ENCODE measurements at places on chromosomes 1 and 21. TPM values are rescaled to one million over a fixed set of nuclear protein-coding genes. Genes with fewer than 3 reads are reported as not detected.
A peak's percentile ranks its signal among the peaks of the same experiment; 100 is the strongest.

Gene GPR37L1
- 0.02 TPM for total RNA-seq

Gene PDXK
- total RNA-seq: 41.5 TPM

DNA sequence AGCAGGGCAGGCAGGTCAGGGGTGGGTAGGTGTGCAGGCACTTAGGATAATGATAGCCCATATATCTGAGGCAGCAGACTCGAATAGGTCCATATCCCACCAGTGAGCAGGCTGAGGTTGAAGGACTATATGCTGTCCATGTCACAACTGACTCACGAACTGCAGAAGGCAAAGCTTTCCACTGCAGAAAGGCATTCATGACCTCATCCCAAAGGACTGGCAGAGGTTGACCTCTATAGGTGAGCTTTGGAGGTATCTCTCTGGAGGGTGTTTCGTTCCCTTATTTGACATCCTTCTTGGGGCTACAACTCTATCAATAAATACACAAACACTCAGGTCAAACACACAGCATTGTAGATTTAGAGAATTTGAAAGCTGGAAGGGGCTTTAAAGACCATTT, 42.8 kb upstream of the MARK1 start:
- DNase-seq: no peak

Gene CFAP45
- 0.41 TPM for total RNA-seq

Gene CFAP141
- not detected for total RNA-seq

Gene TFF3
- total RNA-seq: 52.7 TPM

DNA sequence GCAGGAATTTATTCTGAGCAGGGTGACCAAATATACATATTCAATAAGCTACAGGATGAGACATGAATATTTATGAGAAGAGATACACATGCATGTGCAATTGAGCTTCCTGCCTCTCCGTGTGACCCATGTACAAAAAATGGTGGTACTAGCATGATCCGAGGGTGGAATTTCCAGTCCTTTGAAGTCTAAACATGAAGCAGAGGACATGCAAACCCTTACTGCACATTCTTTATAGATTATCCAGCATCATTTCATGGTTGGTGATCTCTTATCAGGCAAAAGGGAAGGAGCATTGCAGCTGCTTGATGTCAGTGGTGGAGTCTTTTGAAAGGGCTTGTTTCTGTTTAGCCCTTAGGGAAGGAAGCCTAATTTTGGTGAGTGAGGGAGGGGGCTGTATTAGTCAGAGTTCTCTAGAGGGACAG, 448.6 kb downstream of the SETD4 start:
- DNase-seq: peak; percentile 54

DNA sequence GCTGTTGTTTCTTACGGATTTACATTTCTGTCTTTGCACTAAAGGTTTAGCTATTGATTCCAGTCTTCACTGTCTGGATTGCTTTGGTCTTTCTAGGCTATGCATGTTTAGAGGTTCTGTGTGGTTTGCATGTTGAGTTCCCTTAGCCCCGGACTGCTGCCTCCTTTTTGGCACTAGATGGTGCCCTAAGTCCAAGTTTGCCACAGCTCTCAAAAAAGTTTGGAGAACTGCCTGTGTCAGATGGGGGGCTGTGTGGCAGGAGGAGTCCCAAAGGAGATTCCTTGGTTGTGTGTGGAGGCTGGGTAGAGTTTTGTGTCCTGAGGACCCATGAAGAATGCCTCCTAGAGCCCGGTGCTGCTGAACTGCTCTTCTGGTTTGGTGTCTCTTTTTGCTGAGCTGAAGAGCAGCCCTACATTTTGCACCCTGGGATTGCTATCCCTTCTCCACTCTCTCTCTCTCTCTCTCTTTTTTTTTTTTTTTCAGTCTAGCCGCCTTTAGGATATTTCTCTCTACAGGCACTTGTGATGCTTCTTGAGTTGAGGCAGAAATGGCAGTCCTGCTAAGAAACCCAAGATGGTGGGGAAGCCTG, 74.4 kb downstream of the PTGS2 start:
- DNase-seq: peak; percentile 32

GRCh38 chr1:62716397-62716796, 28.2 kb upstream of the DOCK7 start:
- no peak for DNase-seq

- no peak for DNase-seq
Observed at GRCh38 chr1:109824349-109825115, 60.8 kb upstream of the EPS8L3 start.

- DNase-seq: peak; percentile 56
Observed at GRCh38 chr1:156089704-156090103, 7.4 kb upstream of the MEX3A start.

GRCh38 chr1:54002544-54003248, 15.3 kb downstream of the LDLRAD1 start:
- no peak for DNase-seq

Gene CTSE
- total RNA-seq: not detected

DNA sequence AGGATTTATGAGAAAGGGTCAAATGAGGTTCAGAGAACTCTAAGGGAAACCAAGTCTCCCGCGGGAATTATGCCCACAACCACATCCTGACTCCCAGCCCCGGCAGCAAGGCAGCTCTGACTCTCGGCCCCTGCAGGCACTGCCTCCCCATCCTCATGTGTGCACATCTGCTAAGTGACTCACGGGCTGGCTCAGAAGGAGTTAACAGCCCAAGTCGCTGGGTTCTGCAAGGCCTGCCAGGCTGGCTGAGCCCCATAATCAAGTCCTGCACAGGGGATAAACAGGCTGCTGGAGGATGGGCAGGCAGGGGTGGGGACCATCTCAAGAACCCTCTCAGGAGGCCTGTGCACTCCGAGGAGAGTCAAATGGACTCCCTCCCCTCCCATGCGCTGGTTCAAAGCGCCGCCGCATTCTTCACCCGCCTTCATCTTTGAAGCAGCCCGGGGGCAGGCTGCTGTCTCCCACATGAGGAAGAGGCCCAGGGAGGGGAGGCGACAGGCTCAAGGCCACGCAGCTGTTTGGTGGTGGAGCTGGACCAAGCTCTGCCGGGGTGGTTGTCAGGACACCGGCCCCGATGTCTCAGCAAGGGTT, 344.3 kb downstream of the MATN1 start:
- peak; percentile 98 for DNase-seq

Gene SH2D1B
- not detected for total RNA-seq

DNA sequence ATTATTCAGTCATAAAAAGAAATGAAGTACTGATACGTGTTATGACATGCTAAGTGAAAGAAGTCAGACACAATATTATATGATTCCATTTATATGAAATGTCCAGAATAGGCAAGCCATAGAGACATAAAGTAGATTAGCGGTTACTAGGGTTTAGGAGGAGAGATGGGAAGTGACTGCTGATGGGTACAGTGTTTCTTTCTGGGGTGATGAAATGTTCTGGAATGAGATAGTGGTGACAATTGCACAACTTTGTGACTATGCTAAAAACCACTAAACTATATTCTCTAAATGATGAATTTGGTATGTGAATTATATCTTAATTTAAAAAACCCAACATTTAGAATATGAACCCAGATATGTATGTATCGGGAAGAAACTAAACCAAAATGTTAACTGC, 27.6 kb downstream of the IPP start:
- no peak for DNase-seq

- DNase-seq: no peak
Observed at GRCh38 chr21:31342348-31342747, 1.7 kb downstream of the TIAM1 start.

DNA sequence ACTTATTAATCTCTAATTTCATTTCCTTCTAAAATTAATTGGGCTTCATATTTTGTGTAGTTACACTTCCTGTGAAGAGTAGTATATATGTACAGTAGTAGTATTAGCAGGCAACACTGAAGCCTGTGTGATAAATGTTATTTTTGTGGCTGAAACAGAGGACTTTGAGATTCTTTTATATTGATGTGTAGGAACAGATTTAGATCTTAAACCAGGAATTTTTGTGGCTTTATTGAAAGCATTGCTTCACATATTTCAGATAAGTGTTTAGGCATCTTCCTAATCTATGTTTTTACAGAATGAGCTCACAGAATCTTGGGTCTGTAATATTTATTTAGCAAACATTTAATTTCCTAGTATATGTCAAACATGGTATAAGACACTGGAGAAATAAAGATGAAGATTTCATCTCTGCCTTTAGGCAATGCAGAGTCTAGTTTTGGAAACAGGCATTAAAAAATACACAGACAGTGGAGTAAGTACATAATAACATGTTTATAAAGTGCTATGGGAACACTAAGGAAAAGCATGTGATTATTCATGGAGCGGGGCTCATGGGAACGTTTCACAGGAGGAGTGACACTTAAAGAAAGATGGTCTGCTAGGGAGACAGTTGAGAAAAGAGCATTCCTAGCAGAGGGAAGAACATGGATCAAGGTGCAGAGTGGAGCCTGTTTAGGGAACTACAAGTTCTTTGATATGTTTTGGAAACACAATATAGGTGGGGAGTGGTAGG, 52.7 kb downstream of the MIGA1 start:
- DNase-seq: no peak

GRCh38 chr1:43529206-43529731, 1.4 kb upstream of the PTPRF start:
- peak; percentile 94 for DNase-seq

GRCh38 chr21:42155045-42155855, 63.7 kb upstream of the ABCG1 start:
- no peak for DNase-seq

Gene CNR2
- total RNA-seq: not detected

- no peak for DNase-seq
Observed at GRCh38 chr21:42548687-42549406, 35.2 kb downstream of the SLC37A1 start.
